Activated naive CD4-positive, alpha-beta T cell (primary cell): ENCODE measurements at places on chromosomes 3 and 15.

- no peak for DNase-seq
Measured at GRCh38 chr3:53495520-53496391, 1.3 kb downstream of the CACNA1D start.

DNA sequence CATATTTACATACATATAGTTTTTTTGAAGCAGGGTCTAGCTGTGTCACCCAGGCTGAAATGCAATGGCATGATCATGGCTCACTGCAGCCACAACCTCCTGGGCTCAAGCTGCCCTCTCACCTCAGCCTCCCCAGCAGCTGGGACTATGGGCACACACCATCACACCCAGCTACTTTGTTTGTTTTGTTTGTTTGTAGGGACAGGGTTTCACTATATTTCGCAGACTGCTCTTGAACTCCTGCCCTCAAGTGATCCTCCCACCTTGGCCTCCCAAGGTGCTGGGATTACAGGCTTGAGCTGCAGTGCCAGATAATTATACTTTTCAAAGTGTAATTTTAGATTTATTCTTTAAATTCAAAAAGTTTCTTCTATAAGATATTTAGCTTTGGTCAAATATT is 10.2 kb downstream of the GTF2A2 start:
- DNase-seq = no peak

DNA sequence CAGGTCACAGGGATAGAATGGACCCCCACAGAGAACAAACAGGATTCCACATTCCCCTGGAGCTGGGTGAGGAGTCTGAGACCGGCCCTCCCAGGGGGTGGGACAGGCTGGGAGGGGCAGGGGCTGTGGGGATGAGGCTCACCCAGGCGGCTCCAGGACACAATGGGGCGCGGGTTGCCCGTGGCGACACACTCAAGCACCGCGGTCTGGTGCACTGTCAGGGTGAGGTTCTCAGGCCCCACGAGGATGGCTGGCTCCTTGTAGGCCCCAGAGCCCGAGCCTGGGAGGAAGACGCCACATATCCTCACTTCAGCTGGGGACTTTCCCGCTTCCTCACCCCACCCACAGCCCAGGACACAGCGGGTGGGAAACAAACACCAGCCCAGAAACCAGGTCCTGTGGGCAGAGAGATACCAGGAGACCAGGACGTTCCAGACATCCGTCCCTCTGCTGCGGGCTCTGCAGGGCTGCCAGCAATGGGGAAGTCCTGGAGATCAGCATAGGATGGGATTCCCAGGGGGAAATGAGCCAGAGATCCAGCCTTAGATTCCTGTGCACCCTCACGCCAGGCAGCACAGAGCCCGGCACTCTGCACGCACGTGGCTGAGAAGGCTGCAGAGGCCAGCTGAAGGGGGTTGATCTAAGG is 30.2 kb downstream of the RNU5B-1 start:
- DNase-seq = no peak

DNA sequence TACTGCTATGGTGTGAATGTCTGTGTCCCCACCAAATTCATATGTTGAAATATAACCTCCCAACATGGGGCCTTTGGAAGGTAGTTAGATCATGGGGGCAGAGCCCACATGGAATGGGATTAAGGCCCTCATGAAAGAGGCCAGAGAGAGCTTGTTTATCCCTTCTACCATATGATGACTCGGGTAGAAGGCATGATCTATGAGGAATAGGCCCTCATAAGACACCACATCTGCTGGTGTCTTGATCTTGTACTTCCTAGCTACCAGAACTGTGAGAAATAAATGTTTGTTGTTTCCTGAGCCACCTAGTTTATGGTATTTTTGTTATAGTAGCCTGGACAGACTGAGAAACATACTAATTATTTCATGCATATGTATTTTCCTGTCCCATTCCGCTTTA is 51.9 kb downstream of the WWTR1 start:
- no peak for DNase-seq

- peak; percentile 31 for DNase-seq
Measured at GRCh38 chr3:141486746-141487520, at the start of gene RASA2. Gene RASA2, plus strand, starts transcription at chr3:141487027. Its CDS starts 57 bp downstream, at chr3:141487084.

- no peak for DNase-seq
Measured at GRCh38 chr3:88057630-88058305, 1.0 kb downstream of the CGGBP1 start.

DNA sequence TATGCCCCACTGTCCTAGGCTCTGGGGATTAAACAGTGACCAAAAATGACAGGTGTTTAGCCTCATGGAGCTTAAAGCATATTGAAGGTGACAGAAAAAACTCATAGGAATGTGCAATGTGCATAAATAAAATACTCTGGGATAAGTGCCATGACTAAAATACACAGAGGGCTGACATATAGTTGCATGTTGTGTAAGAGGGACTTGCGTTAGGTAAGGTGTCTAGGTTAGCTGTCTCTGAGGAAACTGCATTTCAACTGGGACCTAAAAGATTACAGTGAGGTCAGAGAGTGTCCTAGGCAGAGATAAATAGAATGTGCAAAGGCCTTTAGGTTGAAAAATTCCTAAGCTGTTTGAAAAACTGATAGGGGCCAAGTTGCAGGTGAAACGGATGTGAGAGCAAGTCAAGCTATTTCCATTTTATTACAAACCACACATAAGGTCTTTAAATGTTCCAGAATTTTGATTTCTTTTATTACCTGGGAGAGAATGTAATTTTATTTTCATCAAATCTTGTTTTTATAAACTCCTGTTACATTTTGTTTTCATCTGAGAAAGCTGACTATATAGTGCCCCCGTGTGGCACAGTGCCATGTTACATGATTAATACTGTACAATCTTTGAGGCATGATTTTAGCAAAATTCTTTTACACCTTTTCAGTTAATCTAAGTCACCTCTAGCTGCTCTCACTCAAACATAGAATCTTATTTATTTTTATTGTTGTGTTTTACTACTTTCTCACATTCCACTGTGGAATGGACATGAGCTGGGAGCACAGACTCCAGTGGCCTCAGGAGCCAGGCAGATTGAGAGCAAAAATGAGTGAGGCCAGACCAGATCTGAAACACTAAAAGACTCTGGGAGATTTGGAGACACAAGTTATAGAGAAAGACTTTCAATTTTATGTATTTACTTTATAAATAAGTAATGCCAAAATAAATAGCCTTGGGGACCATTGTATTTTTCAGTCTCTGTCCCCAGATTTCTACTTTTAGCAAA is 259.6 kb upstream of the ZNF717 start:
- no peak for DNase-seq
